ENCODE measurements at places on chromosomes 7 and 10.

DNA sequence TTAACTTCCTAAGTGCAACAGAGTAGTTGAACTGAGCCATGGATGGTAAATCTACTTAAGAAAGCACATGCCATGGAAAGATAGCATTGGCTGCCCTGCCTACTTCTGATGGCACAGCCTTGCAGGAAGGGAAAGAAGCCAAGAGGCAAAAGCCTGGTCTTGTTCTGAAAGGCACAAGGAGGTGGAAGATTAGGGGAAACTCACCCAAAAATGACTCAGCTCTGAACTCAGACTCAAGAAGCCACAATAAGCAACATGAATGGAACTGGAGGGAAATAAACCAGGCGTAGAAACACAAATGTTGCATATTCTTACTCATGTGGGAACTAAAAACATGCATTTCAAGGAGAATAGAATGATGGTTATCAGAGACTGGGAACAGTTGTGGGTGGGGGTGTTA lies 20.8 kb upstream of the ALOX5 start:
- no peak for DNase-seq

- no peak for DNase-seq
Observed at GRCh38 chr10:63562857-63563256, 41.7 kb downstream of the REEP3 start.

DNA sequence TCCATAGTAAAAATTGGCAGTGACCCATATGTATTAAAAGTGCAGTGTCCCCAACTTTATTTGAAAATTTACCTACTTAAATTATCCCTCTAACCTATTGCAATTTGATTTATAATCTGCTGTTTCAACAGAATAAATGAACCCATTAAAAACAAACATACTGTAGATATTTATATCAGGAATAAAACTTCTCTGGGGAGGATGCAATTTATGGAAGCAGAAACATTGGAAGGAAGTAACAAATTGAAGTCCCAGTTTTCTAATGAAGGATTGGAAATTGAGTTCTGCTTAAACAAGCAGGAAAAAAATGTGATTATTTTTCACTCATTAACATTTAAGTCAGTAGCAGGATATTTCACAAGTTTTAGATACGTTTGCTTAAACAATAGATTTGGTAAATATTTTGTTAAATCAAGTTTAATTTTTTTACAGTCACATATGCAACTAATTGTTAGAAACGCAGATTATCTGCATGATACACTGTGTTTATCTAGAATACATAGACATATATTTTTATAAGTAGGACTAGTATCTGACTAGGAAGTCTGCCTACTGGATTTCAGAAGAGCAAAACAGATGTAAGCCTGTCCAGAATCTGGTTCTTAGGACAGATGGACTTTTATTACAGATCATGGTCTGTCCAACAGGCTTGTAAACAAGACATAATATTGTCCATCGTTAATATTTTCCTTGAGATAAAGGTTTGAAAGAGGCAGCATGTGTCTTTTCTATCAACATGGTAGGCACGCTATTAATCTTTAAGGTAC lies 5.3 kb downstream of the AGMO start:
- no peak for DNase-seq

DNA sequence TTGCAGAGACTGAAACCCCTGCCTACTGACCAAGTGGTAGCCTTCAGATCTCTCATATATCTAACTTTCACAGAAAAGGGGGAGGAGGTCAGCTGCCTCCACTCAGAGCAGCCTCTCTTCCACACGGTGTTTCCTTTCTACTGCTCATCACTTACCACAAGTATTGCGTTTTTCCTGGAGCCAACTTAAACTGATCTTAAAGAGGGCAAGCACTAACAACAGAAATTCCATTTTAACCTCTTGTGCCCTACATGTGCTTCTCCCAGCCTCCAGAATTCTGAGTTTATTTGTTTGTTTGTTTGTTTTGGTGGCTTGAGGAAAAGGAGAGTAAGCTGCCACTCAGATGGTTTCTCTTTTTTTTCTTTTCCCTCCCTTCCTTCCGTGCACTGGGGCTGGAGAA lies 19.1 kb downstream of the SKIDA1 start:
- no peak for DNase-seq

DNA sequence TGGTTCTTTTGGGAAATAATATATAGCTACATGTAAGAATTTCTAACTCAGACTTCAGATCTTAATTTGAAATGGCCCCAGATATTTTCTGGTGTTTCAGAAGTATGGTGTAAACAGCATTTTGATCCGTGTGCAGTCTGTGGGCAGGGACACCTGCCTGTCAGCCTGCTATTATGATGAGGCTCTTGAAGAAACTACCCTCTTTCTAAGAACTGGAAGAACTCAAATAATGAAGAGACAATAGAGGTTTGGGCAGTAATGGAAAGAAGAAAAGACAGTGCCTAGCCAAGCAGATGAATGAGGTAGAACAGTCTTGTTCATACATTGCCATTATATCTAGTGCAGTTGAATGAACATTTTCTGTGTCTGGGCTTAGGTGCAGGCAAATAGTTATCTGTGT lies 256.6 kb downstream of the ARHGAP21 start:
- DNase-seq = peak; percentile 39

DNA sequence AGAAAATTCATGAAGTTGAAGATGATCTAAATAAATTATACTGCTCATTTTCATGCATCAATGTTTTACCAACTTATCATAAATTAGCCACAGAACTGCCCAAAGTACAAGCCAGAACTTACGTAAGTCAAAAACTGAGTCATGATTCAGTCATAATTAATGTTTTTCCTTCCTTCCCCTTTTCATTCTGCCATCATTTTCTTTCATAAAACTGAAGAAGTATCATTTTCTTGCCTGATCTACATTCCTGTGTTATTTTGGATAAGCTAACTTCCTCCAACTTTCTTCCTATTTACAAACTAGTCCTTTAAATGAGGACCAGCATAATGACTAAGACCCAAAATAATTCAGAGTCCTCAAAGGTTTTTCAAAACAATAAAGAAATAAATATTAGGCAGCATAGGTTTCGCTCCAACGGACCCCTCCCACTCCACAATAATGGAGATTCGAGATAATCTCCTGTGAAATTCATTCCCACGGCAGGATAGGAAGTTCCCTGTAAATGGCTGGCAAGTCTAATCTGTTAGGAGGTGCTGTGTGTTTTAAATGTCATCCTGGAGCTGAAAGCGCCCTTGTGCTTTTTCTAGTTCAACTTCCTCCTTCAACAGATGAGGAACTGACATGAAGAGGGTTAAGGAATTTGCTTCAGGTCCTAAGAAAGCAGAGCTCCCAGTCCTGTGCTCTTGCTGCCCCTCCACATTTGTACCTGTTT lies 218.9 kb downstream of the DOCK4 start:
- DNase-seq = no peak

GRCh38 chr7:24665564-24666294 lies 91.5 kb downstream of the GSDME start:
- peak; percentile 55 for DNase-seq

DNA sequence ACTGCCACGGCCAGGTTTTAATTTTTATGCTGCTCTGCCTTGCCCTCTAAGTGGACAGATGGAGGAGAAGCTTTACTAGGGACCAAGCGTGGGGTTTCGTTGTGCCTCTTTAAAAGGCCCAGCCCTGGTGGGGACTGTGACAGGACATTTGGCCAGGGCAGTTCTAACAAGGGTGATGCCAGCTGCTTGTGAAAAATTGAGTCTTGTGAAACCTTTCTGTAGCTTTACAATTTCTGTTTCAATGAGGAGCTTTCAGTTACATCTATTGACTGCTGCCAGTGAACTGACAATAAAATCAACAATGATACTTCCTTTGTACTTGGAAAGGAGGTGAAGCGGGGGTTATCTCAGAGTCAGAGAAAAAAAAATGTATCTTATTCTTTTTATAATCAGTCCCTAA lies 233.1 kb upstream of the CSTF2T start:
- no peak for DNase-seq

GRCh38 chr10:11156480-11156879 lies 138.8 kb downstream of the CELF2 start:
- no peak for DNase-seq

All from Caki2 (cell line).